ENCODE measurements at places on chromosomes 3 and 15.

DNA sequence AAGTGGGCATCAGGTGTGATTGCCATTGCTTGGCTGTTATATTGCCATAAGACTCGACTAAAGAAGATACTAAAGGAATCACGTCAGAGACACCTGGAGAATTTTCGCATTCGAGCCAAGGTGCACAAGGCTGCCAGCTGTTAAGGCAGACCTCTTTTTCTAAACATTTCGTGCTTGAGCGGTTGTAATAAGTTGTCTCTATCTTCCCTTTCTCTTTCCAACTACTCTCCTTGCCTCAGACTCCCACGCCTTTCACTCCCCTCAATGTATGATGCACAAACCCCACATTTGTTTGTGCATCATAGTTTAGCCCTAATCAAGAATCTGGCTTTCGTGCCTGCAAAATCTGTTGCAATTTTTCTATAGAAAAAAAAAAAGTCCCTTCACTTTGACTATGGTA lies 118.0 kb downstream of the IQCH start:
- DNase-seq, result no peak

GRCh38 chr15:59492389-59493377 lies 54.7 kb downstream of the FAM81A start:
- DNase-seq, result peak; percentile 21

GRCh38 chr3:14487086-14487485 lies 53.1 kb downstream of the GRIP2 start:
- DNase-seq, result no peak

DNA sequence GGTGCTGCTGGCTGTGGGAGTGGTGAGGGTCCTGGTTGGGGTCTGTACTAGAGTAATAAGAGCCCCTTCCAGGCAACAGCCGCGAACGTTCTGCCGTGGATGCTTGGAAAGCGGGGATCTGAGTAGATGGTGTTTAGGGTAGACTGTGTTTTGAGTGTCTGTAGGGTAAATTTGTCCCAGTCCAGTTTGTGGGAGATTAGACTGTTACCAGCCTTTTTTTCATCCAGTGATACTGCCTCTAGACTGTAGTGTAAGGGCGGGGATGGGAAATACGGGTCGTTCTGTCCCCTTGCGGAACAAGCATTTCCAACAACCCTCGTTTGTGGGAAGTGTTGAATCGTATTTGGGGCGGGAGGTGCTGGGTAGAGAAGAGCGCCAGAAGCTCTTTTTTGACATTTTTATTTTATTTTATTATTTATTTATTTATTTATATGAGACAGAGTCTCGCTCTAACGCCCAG lies 424 bp downstream of the HAUS2 start:
- no peak for DNase-seq

GRCh38 chr3:15456321-15456720 lies 28.9 kb downstream of the EAF1 start:
- no peak for DNase-seq
